Stimulated activated CD8-positive, alpha-beta memory T cell treated with anti-CD3 and anti-CD28 coated beads, Interleukin-7, amount 100 ng/mL, for 1 hour (primary cell): ENCODE measurements at places on chromosomes 12 and 14.
A peak's percentile ranks its signal among the peaks of the same experiment; 100 is the strongest.

DNA sequence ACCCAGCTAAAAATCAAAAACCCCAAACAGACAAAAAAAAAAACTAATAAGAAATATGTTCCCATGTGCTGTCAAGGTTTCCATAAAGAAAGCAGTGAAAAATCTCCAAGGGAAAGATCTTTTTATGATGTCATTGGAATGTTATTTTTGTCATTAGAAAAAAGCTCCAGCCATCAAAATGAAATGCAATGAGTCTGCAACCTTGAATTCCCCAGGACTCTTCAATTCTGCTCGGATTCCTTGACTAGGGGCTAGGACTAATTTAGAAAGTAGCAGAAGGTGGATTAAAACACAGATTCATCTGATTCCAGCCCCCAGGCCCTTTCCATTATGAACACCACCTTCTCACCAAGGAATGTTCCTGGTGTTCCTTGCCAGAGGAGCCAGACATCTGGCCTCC is 6.0 kb upstream of the PCNX1 start:
- no peak for DNase-seq

- no peak for DNase-seq
These were observed 226.3 kb downstream of the MON2 start for GRCh38 chr12:62692884-62693283.

- no peak for DNase-seq
These were observed 9.7 kb downstream of the TNS2 start for GRCh38 chr12:53059434-53060063.

DNA sequence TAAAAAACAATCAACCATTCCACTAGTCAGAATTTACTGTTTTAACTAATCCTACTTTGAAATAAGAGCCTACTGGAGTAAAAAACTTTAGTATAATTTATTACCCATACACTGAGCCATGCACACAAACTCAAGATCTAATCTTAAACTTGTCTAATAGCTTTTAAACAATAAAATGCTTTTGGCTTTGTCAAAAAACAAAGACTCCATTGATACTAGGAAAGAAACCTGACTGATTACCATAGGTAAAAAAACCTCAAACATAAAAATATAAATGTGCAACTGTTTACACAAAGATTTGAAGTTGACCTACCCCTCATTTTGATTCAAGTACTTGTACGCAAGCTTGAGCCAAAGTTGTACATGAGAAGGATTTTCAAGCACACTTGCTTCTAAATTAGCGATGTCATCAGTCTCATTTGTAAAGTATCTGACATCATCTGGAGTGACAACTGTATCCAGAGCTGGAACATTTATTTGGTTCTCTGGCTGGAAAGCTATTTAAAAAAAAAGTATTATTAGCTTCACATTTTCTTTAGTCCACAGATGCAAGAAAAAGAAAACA is 36.1 kb downstream of the ZFC3H1 start:
- DNase-seq, result no peak

DNA sequence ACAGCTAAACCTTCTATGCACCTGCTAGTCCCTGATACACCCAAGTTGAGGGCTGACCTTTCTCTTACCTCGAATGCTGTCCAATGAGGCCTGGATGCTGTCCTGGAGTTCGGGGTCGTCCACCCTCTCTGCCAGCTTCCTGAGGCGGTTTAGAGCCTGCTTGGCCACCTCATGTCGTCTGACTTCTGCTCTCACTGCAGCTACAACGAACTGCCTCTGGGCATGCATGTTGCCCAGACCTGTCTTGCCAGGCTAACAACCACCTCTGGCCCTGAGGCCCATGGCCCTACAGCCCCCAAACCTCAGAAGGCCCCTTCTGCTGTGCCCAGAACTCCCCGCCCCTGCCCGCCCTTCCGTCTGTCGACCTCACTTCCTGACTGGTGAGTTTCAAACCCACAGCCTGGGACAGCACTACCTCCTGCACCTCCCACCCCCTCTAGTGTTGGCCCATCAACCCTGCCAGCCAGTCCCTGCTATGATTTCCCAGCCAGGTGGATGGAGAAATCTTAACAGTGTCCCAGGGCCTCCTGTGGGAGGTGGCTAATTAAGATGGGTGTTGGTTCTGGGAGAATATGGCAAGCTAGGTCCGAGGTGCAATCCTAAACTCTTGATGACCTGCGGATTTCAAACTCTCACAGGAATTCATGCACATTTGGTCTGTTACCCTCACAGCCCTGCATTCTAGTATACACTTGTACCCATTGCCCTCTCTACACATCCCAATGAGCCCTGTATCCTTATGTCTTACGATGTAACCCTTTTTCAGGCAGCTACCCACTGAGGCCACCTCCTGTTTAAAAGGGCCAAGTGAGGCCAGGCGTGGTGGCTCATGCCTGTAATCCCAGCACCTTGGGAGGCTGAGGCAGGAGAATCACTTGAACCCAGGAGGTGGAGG is 2.7 kb upstream of the TSPAN31 start:
- DNase-seq, result peak; percentile 51

GRCh38 chr12:132428936-132429601 is 60.9 kb upstream of the FBRSL1 start:
- no peak for DNase-seq

- DNase-seq, result no peak
These were observed 40.8 kb upstream of the RFLNA start for GRCh38 chr12:124254126-124254525.

DNA sequence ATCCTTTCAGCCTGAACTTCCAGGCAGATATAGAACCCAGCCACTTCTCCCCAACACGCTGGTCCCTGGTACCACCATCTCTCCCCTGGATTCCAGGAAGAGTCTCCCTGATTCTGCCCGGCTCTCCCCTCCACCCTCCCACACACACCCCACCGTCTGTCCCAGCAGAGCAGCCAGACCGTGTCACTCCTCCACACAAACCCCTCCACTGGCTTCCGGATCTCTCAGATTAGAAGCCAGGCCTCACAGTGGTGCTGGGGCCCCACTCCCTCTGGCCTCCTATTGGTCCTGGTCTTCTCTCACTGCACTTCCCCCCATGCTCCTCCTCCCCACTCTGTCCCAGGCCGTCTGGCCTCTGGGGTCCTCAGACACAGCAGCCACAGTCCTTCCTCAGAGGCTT is 52.4 kb upstream of the CDKN3 start:
- no peak for DNase-seq

DNA sequence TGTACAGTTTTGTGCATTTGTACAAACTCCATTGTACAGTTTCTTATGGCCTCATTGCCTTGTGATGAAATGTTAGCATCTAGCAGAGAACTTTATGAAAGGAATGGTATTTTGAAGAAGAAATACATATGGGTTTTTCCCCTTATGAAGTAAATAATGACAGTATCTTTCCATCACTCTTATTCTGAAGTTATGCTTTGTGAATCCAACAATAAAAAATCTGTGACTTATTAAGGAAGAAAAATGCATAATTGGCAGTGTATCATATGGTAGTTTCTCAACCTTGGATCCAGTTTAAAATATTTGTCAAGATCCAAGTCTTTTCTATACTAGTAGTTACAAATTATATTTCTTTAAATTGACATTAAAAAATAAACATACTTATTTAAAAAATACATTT is 859.1 kb upstream of the FLRT2 start:
- no peak for DNase-seq

DNA sequence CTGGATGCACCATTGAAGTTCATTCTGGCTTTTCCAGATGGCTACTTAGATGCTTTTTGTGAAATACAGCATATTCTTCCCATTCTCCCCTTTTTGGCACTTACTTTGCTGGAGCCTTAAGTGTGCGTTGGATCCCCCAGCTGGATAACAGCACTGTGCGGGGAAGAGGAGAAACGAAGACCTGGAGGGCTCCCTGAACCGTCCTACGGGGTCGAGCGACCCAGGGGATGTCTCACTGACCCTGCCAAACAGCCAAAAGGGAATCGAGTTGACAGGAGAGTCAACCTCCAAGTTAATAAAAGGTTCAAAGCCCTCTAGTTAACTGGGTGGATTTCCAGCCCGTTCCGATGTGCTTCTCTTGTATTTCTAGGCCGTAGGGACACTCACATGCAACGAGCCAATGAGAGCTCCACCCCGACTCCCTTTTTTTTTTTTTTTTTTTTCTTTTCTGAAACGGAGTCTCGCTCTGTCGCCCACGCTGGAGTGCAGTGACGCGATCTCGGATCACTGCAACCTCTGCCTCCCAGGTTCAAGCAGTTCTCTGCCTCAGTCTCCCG is 1.0 kb upstream of the CAMKK2 start:
- no peak for DNase-seq

- no peak for DNase-seq
These were observed 6.9 kb upstream of the NTS start for GRCh38 chr12:85866986-85867776.

DNA sequence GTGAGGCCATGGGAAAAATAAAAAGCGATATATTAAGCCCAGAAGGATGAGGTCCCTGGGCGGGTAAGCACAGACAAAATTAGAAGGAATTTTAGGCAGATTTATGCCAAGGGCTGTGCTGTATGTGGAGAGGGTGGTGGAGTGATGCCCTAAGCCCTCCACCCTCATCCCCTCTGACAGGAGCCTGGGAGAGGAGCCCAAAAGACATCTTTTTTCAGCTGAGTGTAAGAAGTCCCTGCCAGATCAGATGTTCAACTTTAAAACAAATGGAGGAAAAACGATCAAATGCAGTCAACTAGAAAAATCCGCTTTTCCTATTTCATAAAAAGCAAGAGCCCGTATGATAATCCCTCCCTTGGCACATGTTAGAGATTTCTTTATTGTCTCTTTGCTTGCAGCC is 47.7 kb upstream of the NRXN3 start:
- no peak for DNase-seq

GRCh38 chr14:74979442-74980397 is 23.0 kb upstream of the EIF2B2 start:
- DNase-seq, result no peak

GRCh38 chr12:47491516-47492305 is 214.1 kb downstream of the RPAP3 start:
- DNase-seq, result no peak

DNA sequence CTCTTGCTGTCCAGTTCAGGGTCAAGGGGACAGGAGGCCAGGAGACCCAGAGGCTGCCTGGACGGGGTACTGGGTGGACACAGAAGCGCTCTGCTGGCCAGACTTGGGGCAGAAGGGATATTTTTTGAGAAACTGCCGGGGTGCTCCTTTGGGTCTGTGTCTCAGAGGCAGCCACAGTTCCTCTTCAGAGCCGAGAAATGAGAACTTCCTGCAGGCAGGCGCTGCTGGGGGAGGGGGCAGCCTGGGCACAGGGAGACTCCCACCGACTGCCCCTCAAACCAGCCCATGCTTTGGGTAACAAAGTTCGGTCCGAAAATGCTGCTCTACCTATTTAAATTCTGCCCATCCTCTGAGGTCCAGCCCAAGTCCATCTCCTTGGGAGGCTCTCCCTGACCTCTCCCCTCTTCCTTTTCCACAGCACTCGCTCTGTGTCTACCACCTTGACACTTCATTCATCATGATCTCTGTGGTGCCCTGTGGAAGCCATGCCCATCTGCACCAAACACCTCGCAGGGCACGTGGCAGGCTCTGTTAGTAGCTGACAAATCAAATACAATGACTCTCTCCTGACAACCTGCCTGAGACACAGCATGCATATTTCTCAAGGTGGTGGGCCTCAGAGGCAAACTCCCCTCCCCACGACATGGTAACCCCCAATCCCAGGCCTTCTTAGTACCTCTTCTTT is 16.4 kb downstream of the HDAC7 start:
- no peak for DNase-seq

DNA sequence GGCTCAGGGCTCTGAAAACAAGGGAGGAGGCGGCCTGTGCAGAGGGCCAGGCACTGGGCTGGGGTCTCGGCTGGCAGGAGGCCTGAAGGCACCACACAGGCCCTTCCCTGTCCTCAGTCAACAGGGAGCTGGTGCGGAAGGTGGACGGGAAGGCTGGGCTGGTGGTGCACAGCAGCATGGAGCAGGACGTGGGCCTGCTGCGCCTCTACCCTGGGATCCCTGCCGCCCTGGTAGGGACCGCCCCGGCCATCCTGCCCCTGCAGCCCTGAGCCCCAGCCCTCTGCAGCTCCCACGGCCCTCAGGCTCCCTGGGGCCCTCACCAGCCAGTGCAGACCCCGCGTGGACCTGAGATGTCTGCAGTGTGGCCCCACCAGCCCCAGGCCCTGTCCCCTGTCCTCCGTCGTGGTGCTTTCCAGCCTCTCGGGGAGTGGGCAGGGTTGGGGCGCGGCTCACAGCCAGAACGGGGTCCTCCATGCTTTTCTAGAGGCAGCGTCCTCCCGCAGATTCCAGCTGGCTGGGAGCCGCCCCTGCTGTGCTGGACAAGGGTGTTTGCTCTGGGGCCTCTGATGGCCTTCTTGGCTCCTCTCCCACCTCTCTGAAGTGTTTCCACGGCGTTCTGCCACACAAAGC is 18.1 kb downstream of the ASPG start:
- no peak for DNase-seq

GRCh38 chr14:23104591-23105347 is at the start of gene CIROP:
Gene CIROP, minus strand, starts transcription at chr14:23104989. Its CDS starts 69 bp downstream, at chr14:23104920.
- DNase-seq, result no peak

DNA sequence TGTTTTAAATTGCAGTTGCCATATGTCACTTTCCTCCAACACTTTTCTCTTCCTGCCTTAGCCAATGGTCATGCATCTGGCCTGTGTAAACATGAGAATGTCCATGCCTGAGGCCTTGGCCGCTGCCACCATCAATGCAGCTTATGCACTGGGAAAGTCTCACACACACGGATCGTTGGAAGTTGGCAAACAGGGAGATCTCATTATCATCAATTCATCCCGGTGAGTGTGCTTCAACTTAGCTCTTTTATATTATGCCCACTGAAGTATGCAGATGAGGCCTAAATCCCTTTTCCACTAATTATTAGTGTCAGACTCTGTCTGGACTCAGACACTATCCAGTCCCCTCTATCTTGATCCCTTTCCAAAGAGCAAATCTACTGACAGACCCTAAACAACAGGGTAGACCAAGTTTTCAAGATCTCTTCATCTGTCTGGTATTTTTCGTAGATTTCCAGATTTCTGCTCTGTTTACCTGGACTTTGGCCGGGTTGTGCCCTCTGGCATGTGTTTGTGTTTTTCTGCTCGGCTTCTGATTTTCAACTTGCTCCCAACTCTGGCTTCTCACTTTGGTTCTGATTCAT is 23.2 kb downstream of the AMDHD1 start:
- DNase-seq, result no peak

GRCh38 chr14:72516936-72517700 is 376.8 kb downstream of the DPF3 start:
- DNase-seq, result peak; percentile 47
